ENCODE measurements at places on chromosomes 1 and 21.

- no peak for DNase-seq
These were observed 47.3 kb downstream of the DMRTB1 start for GRCh38 chr1:53506355-53507050.

- DNase-seq, result no peak
These were observed 119.4 kb downstream of the KCNJ15 start for GRCh38 chr21:38376235-38376634.

DNA sequence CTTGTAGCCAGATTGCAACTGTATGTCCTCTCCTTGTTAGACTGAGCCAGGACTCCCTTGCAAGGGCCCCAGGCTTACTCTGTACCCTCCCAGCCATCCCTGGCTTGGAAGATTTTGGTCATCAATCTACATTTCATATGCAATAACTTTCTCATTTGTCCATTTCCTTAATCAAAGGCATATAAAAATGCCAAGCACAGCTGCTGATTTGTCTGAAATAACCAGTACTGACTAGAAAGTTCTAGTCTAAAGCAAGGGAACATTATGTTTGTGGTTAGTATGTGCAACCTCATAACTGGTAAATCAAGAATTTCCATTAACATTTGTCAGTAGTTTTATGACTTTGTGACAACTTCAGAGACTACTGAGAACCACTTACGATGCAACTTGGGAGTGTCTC, 370.2 kb downstream of the ST6GALNAC3 start:
- no peak for DNase-seq

GRCh38 chr1:200483491-200484143, 73.8 kb upstream of the ZNF281 start:
- DNase-seq, result peak; percentile 84

DNA sequence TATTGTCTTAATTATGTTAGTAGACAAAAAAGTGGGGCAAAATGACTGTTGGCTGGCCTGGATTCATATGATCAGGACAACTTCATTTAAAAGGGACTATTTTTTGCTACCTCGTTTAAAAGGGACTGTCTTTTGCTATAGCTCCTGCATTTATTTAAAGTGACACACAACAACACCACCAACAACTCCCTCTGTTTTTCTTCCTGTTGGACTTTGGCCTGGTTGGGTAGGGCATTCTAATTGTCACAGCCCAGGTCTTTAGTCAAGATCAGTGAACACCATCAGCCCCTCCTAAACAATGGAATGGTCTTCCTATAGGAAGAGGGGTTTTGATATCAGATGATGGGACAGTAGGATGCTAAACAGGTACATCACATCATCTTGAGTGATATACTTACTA, 241.8 kb downstream of the GPR52 start:
- DNase-seq, result no peak

GRCh38 chr1:154866257-154867063, 3.6 kb downstream of the KCNN3 start:
- DNase-seq, result no peak

GRCh38 chr1:95733031-95733430, 499.0 kb downstream of the RWDD3 start:
- DNase-seq, result no peak

DNA sequence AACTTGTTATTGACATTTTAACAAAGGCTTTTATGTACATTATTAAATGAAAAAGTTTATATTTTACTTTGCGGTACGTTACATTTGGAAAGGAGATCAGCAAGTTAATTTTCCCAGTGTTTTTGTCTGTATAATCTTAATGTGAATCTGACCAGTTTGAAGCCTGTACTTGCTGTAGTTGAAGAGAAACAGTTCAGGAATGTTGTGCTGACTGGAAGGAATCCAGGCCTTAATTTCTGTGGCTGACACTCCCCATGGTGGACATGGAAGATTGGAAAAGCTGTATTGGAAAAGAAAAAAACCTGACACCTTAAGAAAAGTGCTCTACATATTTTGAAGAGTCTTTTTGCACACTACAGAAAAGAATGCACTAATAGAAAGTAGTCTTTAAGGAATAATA, 15.5 kb downstream of the LEPR start:
- peak; percentile 64 for DNase-seq

GRCh38 chr1:198007687-198008607, 90.8 kb downstream of the LHX9 start:
- DNase-seq, result no peak

- DNase-seq, result no peak
These were observed 577.5 kb downstream of the USP25 start for GRCh38 chr21:16307256-16307655.

GRCh38 chr1:99727575-99728185, 38.8 kb downstream of the FRRS1 start:
- DNase-seq, result no peak

GRCh38 chr1:84827555-84827954, 65.5 kb downstream of the LPAR3 start:
- DNase-seq, result no peak

- DNase-seq, result no peak
These were observed 21.6 kb downstream of the TNN start for GRCh38 chr1:175089136-175089718.

GRCh38 chr21:33847588-33848248, 67.9 kb downstream of the ATP5PO start:
- DNase-seq, result no peak

DNA sequence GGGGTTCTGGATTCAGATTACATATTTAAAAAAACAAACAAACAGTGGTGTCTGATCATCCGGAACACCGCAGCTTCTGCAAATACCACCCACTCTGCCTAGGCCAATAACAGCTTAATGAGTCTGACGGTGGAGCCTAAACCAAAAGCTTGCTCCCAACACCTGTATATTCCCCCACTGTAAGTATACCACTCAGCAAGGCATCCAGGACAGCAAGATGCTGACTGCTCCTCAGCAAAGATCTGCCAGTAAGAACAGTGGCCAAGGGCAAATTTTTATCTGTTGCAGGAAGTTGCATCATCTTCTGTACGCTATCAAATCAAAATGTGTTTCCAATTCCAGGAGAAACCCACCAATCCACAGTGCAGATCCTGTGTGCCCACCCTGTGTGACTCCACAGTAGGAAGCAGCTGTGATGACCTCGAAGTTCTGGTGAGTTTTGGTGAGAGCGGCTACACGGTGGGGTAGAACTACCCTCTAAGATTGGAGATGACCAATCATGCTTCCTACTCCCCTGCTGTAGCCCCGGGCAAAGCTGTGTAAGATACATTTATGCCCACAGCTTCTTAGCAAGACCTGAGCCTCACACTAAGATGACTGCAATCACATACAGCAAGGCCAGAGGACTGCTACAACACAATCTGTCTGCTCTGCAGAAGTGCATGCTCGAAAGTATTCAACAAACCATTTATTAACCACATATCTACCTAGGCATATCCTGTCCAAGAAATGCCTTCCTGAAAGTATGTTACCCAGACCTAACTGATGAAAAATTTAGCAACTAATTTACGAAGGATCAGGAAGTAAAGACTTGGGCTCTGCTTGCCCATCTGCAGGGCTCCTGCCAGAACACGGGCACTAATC, 30.5 kb downstream of the SIPA1L2 start:
- no peak for DNase-seq

Measured in GM04503 (cell line).